M059J (cell line): ENCODE measurements at places on chromosomes 1 and 21. TPM values are rescaled to one million over a fixed set of nuclear protein-coding genes. Genes with fewer than 3 reads are reported as not detected.

NTRK1 gene
- total RNA-seq: not detected in 2 replicates

PLXNA2 gene
- 2.0 and 2.8 TPM in 2 replicates for total RNA-seq

RASSF5 gene
- 1.6 and 4.1 TPM in 2 replicates for total RNA-seq

KCNK2 gene
- 7.5 and 9.9 TPM in 2 replicates for total RNA-seq

KMO gene
- total RNA-seq: 0.27 TPM in 1 of 2 replicates, not detected in the other

LCE3D gene
- not detected in 2 replicates for total RNA-seq

CADM3 gene
- 0.47 and 0.54 TPM in 2 replicates for total RNA-seq

DPT gene
- total RNA-seq: not detected in 2 replicates

ZNF691 gene
- 12.3 and 13.3 TPM in 2 replicates for total RNA-seq

LCE3E gene
- total RNA-seq: not detected in 2 replicates

SPATA45 gene
- 1.8 TPM in 1 of 2 replicates, not detected in the other for total RNA-seq

CYP4B1 gene
- total RNA-seq: not detected in 2 replicates

HAO2 gene
- not detected in 2 replicates for total RNA-seq

GLUL gene
- 336 and 390 TPM in 2 replicates for total RNA-seq

APOBEC4 gene
- total RNA-seq: not detected in 2 replicates

SPOCD1 gene
- 33.0 and 52.0 TPM in 2 replicates for total RNA-seq

FBLIM1 gene
- 117 and 156 TPM in 2 replicates for total RNA-seq

HPDL gene
- not detected in 2 replicates for total RNA-seq

SAMD13 gene
- total RNA-seq: 0.20 and 2.3 TPM in 2 replicates

ANGPTL3 gene
- total RNA-seq: not detected in 2 replicates

SPRR1B gene
- total RNA-seq: not detected in 2 replicates

FAM167B gene
- total RNA-seq: 0.20 and 1.4 TPM in 2 replicates

C1orf53 gene
- 13.5 and 20.4 TPM in 2 replicates for total RNA-seq

RYR2 gene
- 0.07 and 0.27 TPM in 2 replicates for total RNA-seq

SLC1A7 gene
- 0.25 TPM in 1 of 2 replicates, not detected in the other for total RNA-seq

LGR6 gene
- total RNA-seq: not detected in 2 replicates

IL6R gene
- 2.3 and 3.8 TPM in 2 replicates for total RNA-seq

LCE2C gene
- not detected in 2 replicates for total RNA-seq

OR2L2 gene
- total RNA-seq: not detected in 2 replicates

VAMP4 gene
- total RNA-seq: 11.4 and 12.4 TPM in 2 replicates

WNT2B gene
- total RNA-seq: under 0.01 and 0.02 TPM in 2 replicates

DNAJC6 gene
- total RNA-seq: 5.3 and 7.9 TPM in 2 replicates

CCDC185 gene
- total RNA-seq: not detected in 2 replicates

CFHR3 gene
- total RNA-seq: not detected in 2 replicates

AMY1A gene
- total RNA-seq: not detected in 2 replicates

SLAMF9 gene
- total RNA-seq: not detected in 2 replicates

ANKRD34A gene
- total RNA-seq: 0.59 and 1.7 TPM in 2 replicates

CYP4A22 gene
- total RNA-seq: not detected in 2 replicates

NES gene
- 0.02 and 0.37 TPM in 2 replicates for total RNA-seq
